Muscle of arm (tissue), 14 donors: ENCODE measurements at places on chromosomes 12 and 14. TPM values are rescaled to one million over a fixed set of nuclear protein-coding genes. Genes with fewer than 3 reads are reported as not detected.

DNA sequence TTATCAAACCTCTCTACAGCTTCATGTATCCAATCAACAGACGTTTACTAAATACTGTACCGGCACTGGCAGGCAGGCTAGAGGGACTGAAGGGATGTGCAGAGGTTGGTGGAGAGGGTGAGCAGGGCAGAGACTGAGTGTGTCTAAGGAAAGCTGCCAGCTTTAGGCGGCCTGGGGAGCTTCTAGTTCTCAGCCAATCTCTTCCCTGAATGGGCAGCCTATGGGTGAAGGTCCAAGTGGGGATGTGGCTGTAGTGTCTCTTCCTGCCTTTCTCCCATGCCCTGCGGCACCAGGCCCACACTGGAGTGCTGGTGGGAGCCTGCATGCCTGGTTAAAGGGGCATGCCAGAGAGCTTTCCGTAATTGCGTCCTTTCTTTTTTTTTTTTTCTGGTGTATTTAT lies 239.8 kb downstream of the CACNA1C start:
- no peak for DNase-seq

DNA sequence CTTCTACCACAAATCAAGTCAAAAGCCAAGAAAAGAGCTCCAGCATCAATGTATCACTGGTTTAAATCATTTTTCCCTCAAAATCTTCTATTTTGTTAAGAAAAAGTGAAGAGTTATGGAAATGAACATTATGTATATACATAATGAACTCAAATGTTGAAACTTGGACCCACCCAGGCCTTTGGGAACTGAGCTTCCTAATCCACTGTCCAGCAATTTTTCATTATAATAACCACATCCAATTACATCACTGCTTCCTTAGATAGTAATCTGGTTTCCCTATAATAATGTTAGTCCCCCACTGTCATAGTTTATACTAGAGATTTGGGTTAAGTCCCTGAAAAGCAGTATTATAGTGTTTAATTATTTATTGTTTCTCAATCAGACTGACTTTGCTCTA lies 170.9 kb downstream of the PIK3C2G start:
- peak; percentile 84 for DNase-seq

DNA sequence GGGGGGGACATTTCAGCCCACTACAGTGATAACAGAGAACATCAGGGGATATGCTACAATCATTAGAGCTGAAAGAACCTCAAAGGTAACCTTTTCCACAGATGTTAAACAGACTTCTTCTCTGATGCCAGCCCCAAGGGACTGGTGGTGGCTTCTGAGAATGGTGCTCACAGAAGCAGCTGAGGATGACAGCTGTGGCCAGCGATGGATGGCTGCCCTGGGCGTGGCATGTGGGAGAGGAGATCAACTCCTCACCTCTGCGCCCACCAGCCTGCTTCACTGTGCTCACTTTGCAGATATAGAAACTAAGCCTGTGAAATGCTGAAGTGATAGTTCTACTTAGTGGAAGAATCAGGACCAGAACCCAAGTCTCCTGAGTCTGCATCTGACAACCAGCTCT lies 33.0 kb downstream of the FOXN3 start:
- no peak for DNase-seq

- no peak for DNase-seq
These were observed 82.3 kb downstream of the KCNMB4 start for GRCh38 chr12:70448371-70448770.

DNA sequence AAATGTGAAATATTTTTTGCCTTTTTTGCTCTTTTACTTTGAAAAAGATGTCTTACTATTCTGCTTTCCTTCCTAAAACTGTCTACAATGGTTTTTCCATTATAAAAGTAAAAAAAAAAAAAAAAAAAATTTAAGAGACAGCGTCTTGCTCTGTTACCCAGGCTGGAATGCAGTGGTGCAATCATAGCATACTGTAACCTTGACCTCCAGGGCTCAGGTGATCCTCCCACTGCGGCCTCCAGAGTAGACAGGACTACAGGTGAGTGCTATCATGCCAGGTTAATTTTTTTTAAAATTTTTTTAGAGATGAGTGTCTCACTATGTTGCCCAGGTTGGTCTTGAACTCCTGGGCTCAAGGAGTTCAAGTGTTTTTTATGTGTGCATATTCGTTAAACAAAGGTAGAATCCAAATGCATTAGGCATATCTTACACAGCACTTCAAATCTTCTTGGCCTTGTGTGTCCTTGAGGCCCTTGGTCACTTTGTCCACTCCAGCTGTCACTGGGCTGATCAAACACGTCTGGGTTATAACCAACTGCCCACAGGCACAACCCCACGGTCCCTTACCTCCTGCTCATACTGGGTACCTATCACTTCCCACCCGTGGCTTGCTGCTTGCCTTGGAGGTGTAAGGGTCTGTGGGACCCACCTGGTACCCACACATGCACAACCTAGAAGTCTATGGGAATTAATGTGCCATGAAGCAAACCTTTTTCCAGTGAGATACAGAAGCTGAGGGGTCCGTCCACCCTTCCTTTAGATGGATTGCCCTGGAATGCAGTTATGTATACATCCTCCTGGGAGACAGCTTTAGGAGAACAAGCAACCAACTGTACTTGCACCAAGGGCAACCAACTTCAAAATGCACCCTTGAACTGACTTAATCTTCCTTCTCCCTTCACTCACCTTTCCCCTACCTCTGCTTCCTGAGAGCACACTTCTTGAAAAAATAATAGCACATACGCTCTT lies 12.8 kb downstream of the RAD52 start:
- DNase-seq, result no peak

GRCh38 chr12:53737093-53737808 lies 10.0 kb upstream of the CALCOCO1 start:
- DNase-seq, result no peak

Gene GUCY2C
- 0.33 TPM for polyA plus RNA-seq

GRCh38 chr12:45728630-45729232 lies 775 bp upstream of the ARID2 start:
- peak; percentile 94 for DNase-seq

Gene MIPOL1
- 4.4 TPM for polyA plus RNA-seq

Gene POTEM
- not detected for polyA plus RNA-seq

DNA sequence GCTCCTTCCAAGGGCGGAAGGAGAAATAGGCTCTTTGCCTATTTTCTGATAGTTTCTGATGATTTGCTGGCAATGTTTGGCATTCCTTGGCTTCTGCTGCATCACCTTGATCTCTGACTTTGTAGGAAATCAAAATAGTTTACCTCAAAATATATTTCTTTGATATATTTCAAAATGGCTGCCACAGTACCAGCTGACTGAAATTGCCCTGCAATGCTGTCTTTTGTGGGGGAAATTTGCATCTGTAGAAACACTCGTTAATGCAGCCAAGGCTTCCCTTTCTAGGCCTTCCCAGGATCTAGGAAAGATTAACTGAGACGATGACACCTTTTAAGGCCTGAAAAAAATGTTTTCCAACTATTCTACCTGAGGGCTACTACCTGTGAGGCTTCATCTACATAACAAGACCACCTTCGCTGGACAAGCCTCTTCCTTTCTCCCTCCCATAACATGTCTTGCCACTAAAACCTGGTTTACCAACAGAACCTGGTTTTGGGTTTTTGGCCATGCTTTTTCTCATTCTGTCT lies 212.8 kb upstream of the SSTR1 start:
- DNase-seq, result no peak

- DNase-seq, result no peak
These were observed 1325.8 kb downstream of the AACS start for GRCh38 chr12:126390969-126391566.

DNA sequence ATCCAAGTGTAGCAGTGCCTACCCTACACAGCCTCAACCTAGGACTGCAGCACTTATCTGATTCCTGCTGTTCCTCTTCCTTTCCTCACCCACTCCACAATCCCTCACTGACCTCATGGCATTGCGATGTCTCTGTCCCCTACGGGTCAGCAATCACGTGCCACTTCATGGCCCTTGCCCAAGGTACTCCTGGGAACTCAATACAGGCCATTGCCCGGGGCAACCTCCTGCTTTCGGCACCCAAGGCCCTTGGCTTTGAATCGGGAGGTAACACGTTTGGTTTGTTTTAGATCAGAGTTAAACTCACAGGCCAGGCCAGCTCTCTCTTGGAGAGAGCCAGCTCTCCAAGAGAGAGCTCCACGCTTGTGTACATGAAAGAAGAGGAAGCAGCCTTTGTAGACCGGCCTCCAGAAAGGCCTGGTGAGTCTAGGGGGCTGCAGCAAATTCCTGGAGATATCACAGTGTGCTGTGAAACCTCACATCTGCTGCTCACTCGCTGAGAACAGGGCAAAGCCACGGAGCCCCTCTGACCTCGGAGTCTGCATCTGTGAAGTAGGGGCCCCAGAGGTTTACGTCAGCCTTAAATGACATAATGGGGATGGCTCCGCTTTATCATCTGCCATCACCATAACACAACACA lies 12.2 kb downstream of the CLMN start:
- no peak for DNase-seq

DNA sequence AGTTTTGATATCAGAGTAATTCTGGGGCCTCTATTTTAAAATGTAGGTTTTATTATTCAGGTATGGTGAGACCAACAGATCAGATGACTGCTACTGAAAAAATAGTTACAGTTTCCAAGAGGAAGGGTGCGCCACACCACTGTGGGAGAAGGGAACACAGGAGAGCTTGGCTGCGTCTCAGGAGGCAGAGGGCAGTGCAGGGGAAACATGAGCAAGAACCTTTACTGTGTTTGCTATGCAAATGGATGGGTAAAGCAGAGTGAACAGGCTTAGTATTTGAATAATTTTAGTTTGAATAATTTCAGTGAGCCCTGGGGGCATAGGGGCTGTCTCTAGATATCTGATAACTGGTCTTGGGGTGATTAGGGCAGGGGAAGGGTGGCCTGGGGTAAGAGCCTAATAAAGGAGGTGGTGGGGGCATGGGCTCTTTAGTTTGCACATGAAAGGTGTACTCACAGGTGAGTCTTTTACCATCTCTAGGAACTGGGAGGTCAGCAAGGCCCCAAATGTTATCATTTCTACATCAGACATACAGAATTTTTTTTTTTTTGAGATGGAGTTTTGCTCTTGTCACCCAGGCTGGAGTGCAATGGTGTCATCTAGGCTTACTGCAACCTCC lies 196.8 kb upstream of the NEDD1 start:
- no peak for DNase-seq

DNA sequence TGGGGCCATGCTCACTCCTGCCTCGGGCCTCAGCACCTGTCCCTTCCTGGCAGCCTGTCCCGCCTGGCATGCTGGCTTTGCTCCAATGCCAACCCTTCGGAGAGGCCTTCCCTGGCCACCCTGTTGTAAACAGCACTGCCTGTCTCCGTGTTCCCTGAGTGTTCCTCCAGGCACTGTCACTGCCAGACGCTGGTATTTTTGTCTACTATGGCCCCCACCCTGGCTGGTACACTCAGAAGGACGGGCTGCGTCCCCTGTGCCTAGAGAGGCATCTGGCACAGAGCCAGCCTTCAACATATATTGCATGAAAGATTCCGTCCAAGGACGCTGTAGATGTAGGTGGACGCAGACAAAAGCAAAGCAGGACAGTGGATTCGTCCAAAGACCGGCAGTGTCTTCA lies 2.7 kb upstream of the ASPG start:
- no peak for DNase-seq

GRCh38 chr14:99972748-99973466 lies 92.3 kb upstream of the EVL start:
- DNase-seq, result no peak

DNA sequence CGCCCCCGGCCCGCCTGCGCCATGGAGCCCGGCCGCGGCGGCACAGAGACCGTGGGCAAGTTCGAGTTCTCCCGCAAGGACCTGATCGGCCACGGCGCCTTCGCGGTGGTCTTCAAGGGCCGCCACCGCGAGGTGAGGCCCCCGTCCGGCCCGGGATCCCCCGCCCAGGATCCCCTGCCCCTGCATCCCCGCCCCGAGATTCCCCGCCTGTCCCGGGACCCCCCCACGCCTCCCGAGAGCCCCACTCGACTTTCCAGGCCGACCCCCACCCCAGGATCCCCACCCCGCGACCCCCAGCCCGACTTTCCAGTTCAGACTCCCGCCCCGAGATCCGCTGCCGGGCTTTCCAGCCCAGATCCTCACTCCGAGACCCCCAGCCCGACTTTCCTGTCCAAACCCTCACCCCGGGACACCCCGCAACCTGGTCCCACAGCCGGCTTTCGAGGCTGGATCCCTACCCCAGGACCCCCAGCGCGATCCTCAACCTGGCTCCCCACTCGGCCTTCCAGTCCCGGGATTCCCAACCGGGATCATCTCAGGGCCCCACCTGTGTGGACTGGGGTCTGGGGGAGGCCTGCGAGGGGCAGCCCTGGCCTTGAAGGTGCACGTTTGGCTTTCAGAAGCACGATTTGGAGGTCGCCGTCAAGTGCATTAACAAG lies 688 bp downstream of the ULK1 start:
- peak; percentile 14 for DNase-seq

- DNase-seq, result no peak
These were observed 7.4 kb downstream of the BBS10 start for GRCh38 chr12:76340680-76341435.

DNA sequence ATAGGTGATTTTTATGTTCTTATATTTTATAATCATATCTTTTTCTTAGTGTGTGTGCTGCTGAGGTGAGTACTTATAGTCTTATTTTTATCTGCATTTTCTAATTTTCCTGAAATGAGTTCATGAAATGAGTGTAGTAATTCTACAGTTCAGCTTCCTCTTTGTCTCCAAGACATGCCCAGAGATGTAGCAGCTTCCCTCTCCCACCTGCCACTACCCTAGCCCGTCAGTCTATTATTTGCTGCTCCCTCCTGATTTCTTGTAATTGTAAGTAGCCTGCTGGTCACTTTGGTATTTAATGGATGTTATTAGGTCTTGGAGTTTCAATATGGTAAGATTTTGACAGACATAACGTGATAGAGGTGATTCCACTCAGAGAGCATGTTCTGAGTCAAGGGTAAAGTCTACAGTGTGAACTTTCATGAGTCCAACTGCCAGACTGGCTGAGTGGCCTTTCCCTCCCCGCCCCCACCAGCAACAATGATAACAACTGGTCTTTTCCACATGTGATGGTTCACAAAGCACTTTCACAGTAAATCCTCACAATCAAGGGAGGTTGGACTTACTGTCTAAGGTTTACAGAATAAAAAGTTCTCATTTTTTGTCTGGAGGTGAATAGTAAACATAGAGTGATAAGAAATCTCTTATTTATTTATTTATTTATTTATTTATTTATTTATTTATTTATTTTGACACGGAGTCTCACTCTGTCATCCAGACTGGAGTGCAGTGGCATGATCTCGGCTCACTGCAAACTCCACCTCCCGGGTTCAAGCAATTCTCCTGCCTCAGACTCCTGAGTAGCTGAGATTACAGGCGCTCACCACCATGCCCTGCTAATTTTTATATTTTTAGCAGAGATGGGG lies 4.2 kb upstream of the RIPK3 start:
- no peak for DNase-seq
